ENCODE measurements at places on chromosomes 12 and 14.

- DNase-seq = no peak
These were observed 1.1 kb upstream of the USP15 start for GRCh38 chr12:62258941-62259630.

DNA sequence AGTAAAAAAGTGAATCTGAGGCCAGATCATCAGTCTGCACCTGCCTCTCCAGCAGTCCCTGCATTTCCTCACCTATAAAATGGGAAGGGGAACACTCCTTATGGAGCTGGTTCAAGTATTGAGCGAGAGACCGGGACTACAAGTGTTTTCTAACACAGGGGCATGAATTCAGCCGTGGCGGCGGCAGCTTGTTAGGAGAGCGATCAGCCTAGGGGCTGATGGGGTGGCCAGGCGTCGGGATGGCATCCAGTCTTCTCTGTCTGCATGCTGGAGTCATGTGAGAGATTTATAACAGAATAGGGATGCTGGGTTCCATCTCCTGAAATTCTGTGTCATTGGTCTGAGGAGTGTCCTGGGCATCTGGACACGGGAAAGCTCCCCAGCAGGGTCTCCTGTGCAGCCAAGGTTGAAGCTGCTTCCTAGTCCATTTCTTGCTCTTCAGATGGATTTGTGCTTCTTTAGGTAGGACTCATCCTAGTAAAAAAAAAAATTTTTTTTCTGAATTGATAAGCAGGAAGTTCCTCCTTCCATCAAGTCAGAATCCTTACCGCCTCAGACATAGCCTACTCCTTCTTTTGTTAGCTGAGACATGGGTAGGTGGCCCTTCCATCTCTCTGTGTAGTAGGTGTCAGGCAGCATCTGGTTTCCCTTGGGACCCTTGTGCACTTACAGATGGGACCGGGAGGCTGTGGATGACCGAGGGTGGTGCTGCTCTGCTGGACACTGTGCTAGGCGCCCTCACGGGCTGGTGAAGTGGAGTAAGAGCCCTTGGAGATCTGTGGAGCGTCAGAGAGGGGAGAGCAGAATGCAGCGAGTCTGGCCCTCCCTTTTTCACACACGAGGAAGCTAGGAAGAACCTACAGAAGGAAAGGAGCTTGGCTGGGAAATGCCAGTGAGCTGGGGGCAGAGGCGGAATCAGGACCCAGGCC, 146.7 kb downstream of the TSPAN9 start:
- DNase-seq = no peak

DNA sequence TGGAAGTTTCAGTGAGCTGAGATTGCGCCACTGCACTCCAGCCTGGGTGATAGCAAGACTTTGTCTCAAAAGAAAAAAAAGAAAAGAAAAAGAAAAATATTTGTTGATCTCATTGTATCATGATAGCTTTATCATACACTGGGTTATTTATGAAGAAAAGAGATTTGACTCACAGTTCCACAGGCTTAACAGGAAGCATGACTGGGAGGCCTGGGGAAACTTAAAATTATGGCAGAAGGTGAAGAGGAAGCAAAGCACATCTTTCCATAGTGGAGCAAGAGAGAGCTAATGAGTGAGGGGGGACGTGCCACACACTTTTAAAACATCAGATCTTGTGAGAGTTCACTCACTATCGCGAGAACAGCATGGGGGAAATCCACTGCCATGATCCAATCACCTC, 72.7 kb upstream of the FUT8 start:
- no peak for DNase-seq

- no peak for DNase-seq
These were observed 36.1 kb downstream of the PPHLN1 start for GRCh38 chr12:42361909-42362646.

Data from smooth muscle cell of the brain vasculature (primary cell).